Amygdala (tissue), 56 donors: ENCODE measurements at places on chromosomes 13 and 19.

GRCh38 chr19:16618248-16618647 is 9.8 kb downstream of the MED26 start:
- no peak for DNase-seq

DNA sequence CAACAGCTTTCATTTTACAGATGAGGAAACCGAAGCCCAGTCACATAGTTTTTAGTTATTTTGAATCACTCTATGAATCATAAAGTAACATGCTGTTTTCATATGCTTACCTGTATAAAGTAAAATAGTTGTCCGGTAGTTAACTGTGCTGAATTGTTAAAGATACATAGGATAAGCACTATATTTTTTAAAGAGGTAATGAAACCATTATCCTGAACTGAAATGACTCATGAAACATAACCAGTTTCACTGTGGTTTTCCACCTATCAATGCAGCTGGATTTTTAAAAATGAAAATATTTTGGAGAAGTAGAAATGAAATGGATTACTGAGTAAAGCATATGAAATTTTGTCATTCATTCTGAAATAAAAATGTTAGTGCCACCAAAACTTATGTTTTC is 655.0 kb downstream of the OLFM4 start:
- DNase-seq: no peak

DNA sequence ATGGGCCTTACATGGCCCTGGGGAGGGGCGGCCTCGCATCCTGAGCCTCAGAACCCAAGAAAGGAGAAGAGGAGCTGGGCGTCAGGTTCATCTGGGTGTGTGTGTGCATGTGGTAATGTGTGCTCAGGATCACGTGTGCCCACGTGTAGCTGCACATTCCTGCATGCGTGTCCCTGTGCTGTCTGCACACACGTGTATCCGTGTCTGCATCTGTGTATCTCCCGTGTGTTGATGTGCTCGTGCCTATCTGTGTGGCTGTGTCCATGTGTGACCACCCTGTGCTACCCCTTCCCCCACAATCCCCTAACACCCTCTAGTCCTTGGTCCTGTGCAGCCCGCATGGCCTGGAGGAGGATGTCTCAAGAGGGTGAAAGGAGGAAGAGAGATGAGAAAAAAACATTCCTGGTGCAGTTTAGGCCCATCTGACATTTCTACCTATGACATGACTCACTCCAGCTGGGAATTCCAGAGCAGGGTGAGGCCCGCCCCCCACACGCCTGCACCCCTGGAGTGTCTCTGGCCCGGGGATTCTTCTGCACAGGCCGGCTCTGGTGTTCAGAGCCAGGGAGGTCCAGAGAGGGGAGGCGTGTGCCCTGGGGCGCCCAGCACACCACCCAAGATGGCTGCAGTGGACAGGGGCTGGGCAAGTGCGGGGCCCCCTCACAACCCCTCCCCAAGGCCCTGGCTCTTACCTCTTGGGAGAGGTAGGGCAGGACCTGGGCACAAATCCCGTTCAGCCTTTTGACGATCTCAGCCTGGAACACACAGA is 7.1 kb downstream of the TLE5 start:
- DNase-seq: no peak

- DNase-seq: no peak
Measured at GRCh38 chr19:16371540-16371986, 46.9 kb downstream of the KLF2 start.

- DNase-seq: no peak
Measured at GRCh38 chr13:98918771-98919170, 59.1 kb downstream of the DOCK9 start.

DNA sequence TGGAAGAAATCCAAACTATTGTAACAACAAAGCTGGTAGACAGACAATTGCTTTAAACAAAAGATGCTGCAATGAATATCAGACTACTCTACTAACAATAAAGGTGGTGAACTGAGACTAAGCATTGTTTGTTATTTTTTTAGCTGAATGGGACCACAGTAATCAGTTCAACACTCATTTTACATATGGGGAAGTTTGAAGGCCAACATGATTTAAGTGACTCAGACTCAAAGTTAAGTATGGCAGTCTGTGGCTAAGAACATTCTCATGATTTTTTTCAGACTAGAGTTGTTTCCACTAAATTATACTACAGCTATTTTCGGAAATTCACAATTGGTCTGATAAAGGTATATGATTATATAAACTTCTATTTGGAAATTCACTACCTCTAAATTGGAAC is 10.4 kb downstream of the EXOSC8 start:
- DNase-seq: no peak

- peak; percentile 72 for DNase-seq
Measured at GRCh38 chr19:40609561-40610395, 8.6 kb downstream of the LTBP4 start.

DNA sequence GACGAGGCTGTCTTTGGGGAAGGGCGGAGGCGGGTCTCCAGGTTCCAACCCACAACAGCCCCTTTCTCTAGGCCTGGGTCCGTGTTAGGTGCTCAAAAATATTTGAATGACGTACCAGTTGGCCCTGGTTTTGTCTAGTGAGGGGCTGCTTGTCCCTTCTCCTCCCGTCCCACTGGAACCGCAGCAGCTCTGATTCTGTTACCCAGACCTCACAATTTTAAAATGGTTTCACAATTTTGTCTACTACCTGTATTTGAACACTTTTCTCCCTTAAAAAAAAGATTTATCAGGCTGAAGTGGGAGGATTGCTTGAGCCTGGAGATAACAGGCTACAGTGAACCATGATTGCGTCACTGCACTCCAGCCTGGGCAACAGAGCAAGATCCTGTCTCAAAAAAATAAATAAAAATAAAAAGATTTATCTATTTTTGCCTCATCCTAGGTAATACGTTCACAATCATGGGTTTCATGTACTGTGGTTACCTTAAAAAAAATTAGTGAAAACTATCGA is 1.3 kb upstream of the IRF2BP1 start:
- DNase-seq: no peak

DNA sequence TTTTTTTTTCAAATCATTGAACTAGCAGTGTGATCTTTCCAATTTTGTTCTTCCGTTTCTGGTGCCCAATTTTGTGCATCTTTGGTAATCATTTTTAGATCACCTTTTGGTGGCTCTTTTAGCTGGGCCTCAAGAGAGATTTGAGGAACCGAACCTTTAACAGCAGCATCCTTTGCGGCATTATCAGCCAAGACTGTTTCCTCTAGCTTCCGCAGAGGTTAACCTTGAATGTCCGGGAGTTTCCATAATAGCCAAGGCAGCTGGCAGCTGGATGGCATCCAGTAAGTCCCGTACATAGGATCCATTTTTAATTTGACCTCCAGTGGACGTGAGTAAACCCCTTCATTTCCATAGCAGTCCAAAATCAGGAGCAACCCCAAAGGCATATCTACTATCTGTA is 9.6 kb downstream of the IRGC start:
- no peak for DNase-seq

DNA sequence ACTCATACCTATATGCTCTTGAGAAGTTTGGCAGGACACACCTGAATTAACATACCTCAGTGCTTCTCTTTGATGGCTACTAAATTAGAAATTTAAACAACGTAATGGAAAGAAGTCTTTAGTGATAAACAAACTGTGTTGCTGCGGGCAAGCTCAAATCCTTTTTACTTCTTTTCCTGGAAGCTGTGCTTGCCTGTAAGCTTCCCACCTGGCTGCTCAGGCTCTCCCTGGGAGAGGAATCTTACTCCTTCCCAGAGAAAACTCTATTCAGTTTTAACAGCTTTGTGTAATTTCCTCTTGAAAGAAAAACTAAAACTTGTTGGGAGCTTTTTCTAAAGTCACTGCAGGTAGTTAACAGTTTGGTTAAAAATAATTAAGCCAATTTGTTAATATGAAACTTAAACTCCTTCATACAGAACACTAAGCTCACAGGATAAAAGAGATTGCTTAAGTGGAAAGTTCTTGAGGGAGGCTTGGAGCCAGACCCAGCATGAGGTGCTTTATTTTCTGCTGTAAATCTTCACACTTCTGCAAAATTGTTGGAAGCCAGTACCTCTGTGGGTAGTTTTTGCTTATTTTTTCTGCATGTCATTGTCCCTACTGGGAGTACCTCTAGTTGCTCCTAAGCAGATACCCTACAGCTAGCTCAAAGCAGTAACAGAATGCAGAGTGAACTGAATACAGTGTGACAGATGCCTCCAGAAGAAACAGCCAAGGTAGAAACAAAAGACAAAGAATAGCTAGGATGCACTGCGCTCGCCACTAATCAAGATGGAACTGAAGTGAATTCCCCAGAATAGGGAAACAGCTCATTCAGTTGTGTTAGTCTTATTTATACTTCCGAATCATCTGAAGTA is 1253.0 kb downstream of the PCDH17 start:
- no peak for DNase-seq

GRCh38 chr19:5032101-5032967 is 63.4 kb downstream of the KDM4B start:
- DNase-seq: no peak

- DNase-seq: no peak
Measured at GRCh38 chr13:93872376-93872775, 607.1 kb downstream of the DCT start.

DNA sequence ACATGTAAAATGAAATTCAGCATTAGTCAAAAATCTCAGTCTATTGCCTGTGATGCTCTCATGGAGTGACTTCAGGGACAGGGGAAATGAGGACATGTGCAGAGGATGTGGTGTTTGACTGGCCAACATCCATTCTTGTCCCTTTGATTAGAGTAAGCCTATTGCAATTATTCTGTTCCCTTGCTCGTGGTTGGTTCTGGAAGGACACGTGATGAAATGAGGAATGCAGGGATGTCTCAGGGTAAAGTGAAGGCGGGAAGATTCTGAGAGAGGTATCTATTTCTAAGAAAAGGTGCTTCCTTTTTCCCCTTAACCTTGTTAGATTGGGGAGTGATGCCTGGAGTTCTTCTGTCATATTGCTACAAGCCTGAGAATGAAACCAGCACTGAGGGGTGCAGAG is 37.1 kb upstream of the CNMD start:
- DNase-seq: no peak

DNA sequence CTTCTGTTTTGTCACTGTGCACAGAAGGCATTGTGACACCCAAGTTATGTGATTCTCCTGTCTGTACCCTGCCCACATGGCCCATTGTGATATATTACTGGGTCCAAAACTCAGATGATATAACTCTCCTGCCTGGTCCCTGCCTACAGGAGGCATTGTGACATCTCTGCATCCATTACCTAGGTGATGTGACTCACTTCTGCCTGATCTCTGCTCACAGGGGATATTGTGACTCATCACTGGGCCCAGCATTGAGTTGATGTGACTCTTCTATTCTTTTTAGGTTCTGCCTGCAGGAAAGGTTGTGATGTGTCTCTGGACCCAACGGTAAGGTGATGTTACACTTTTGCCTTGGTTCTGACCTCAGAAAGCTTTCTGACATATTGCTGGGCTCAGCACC is 67.9 kb upstream of the ZNF724 start:
- DNase-seq: no peak

GRCh38 chr13:20960663-20961309 is 58.2 kb upstream of the XPO4 start:
- DNase-seq: no peak

DNA sequence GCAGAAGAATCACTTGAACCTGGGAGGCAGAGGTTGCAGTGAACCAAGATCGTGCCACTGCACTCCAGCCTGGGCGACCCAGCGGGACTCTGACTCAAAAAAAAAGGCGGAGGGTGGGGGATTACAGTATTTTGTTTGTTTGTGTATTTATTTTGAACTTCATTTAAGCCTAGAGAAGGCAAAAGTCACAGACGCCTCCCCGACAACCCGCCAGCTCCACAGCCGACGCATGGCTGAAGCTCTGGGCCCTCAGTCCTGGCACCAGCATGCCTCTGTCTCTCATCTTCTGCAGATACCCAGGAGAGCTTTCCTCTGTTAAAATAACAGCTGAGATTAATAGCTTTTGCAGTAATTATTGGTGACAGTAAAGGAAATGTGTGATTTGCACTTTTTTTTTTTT is 17.2 kb upstream of the PDCD5 start:
- DNase-seq: no peak

DNA sequence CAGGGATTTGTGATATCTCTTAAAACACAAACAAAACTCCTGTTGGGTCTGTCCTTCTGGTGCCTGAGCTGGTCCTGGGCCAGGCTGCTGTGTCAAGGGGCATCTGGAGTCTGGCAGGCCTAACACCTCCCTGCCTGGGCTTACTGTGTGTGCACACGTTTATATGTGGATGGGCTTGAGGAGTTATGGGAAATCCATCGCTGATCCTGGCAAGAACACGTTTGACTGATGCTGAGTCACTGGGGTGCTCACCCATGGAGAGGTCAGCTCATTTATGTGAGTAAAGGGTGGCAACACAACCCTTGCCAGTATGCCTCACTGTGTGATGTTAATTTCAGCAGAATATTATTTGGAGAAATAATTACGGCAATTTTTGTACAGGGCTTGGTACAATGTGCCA is 44.5 kb upstream of the PCDH8 start:
- DNase-seq: no peak

- DNase-seq: no peak
Measured at GRCh38 chr13:35927567-35928021, 203.6 kb downstream of the DCLK1 start.

GRCh38 chr13:49821216-49822009 is 28.9 kb upstream of the KPNA3 start:
- no peak for DNase-seq

DNA sequence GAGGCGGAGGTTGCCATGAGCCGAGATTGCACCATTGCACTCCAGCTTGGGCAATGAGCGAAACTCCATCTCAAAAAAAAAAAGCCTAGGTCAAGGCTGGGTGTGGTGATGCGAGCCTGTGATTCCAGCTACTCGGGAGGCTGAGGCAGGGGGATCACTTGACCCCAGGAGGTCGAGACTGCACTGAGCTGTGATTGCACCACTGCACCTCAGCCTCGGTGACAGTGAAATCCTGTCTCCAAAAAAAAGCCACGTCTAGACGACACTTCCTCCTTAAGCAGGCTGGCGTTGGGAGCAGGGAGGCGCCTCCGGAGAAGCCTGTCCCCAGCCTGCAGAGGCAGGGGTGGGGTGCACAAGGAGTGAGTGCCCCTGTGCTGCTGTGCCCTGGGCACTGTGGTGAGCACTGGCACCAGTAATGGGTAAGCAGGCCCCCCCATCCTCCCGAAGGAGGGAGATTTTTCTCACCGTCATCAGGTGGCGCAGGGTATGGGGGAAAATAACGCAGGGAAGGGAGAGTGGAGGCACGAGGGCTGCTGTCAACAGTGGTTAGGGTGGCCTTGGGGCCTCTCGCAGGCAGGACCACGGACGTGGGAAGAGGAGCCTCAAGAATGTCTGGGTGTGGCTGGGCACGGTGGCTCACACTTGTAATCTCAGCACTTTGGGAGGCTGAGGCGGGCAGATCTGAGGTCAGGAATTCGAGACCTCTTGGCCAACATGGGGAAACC is 706 bp downstream of the P2RY11 start:
- no peak for DNase-seq

GRCh38 chr13:78476910-78477309 is 126.4 kb downstream of the POU4F1 start:
- DNase-seq: no peak

DNA sequence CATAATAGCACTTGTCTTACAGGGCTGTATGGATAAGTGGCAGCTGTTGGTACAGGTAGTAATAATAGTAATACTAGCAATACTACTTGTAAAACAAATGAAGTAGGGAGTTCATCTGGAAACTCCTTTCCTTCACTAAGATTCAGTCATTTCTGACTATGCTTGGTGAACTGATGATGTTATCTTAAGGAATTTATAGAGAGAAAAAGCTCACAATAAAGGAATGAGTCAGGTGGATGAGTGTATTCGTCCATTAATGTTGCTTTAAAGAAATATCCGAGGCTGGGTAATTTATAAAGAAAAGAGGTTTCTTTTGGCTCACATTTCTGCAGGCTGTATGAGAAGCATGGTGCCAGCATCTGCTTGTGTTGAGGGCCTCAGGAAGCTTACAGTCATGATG is 477.3 kb downstream of the KLF12 start:
- DNase-seq: no peak
